ENCODE measurements at places on chromosomes 6 and 20.

DNA sequence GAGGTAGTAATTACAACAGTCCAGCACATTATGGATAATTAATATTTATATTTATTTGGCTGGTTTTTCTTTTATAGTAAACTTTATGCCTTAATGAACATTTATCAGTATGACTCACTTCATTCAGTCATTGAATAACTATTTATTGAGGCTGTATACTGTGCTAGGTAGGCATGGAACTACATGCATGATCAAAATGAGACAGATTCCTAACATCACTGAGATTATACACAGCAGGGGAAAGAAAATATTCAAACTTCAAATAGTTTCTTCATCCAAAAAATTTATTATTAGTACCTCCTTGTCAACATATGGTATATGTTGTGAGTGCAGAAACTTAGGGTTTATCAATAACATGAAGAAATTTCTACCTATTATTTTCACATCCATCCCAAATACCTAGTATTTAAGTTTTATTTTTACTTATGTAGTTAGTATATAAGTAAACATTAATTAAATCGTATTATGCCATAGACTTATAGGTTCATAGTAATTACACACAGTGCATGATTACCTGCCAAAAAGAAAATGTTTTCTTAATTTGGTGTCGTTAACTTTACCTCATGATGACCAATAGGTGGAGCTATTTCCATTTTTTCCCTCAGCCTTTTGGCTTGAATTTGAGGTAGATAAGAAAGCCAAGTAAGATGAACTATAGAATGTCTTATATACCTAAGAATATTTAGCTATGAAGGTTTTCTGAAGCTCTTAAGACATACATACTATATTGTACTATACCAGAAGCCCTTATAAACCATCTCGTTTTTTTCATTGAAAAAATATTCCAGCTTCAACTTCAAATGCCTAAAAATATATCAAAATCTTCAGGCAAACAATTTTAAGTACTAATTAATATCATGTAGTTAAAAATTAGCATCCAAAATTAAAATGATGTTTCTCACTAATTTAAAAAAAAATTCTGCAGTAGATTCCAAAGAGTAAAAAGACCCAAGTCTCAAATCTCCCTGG is 12.5 kb upstream of the TMEM30A start:
- no peak for DNase-seq

GRCh38 chr6:2478200-2478599 is 232.8 kb upstream of the GMDS start:
- no peak for DNase-seq

DNA sequence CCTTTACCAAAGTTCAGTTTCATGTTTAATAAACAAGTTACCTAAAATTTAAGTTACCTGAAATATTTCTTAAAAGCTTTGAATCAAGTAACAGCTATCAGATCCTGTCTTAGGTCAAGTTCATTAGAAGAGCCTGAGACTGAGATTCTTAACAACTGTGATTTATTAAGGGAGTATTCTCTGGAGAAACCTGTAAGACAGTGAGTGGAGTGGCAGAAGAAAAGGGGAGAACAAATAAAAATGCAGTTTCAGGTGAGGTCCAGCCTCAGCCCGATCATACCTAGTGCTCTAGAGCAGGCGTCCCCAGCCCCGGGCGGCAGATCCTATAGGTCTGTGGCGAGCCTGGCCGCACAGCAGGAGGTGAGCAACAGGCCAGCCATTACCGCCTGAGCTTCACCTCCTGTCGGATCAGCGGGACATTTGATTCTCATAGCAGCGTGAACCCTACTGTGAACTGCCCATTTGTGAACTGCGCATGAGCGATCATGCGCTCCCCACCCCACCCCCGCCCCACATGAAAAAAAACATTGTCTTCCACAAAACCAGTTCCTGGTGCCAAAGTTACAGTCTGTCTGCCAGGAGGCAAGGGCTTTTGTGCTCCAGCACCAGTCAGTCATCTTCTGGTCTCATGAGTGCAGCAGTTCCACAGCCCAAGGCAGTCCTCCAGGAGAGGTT is 59.2 kb upstream of the ADGRB3 start:
- DNase-seq = no peak

DNA sequence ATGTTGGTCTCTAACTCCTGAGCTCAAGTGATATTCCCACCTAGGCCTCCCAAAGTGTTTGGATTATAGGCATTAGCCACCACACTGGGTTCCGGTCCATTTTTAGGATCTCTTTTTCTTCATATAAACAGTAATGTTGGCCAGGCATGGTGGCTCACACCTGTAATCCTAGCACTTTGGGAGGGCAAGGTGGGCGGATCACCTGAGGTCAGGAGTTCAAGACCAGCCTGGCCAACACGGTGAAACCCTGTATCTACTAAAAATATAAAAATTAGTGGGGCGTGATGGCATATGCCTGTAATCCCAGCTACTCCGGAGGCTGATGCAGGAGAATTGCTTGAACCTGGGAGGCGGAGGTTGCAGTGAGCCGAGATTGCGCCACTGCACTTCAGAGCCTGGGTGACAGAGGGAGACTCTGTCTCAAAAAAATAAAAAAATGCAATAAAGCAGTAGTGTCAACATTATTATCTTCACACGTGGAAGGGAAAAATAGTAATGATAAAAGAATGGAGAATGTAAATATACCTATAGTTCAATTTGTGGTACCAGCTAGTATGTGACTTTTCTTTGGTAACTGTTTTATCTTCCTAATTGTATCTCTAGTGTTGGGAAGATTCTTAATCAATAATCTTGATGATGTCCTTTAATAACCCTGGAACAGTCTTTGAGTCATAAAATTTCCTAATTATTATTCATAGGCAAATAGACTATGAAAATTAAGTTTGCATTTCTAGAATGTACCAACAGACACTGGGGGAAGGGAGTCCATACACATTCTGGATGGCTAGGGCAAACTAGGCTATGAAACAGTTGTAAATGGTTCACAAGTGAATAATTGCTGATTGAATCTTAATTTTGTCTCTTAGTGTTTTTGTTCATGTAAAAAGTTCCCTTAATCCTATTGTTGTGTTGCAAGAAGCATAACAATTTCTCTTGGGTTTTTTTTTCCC is 3.6 kb downstream of the PARD6B start:
- DNase-seq = no peak

DNA sequence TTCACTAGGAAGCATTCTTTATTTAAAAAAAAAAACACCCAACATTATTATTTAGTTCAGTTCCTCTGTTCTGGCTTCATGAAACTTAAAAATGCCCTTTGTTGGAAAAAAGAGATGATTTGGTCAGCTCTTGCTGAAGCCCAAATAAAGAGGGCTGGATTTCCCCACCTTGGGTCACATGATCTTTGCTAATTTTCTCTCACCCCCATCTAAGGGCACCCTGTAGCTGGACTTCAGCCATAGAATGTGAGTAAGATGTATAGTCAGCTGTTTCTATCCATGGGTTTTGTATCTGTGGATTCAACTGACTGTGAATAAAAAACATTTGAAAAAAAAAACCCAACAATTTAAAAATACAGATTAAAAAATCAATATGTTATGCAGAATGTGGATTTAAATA is 213.9 kb upstream of the SULF2 start:
- no peak for DNase-seq
